ENCODE measurements at places on chromosomes 2 and 18.

- no peak for DNase-seq
Measured at GRCh38 chr2:131050896-131051295, 42.4 kb downstream of the FAM168B start.

- no peak for DNase-seq
Measured at GRCh38 chr2:150788426-150789140, 301.1 kb upstream of the RND3 start.

DNA sequence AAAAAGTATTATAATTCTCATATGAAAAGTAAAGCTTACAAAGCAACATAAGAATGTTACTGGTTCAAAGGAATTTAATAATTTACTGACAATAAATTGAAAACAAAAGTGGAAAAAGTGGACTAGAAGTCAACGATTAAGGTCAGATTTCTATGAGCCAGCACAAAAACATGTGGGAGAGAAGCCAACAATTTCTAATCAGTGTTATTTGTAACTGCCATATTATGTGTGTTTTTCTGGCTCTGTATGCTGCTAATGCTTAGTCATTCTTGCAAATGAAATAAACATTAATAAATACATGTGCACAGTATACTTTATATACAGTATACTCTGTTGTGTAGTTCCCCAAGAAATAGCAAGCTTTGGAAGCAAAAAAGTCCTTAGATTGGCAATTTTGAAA lies 301.3 kb upstream of the RGPD4 start:
- DNase-seq: no peak

DNA sequence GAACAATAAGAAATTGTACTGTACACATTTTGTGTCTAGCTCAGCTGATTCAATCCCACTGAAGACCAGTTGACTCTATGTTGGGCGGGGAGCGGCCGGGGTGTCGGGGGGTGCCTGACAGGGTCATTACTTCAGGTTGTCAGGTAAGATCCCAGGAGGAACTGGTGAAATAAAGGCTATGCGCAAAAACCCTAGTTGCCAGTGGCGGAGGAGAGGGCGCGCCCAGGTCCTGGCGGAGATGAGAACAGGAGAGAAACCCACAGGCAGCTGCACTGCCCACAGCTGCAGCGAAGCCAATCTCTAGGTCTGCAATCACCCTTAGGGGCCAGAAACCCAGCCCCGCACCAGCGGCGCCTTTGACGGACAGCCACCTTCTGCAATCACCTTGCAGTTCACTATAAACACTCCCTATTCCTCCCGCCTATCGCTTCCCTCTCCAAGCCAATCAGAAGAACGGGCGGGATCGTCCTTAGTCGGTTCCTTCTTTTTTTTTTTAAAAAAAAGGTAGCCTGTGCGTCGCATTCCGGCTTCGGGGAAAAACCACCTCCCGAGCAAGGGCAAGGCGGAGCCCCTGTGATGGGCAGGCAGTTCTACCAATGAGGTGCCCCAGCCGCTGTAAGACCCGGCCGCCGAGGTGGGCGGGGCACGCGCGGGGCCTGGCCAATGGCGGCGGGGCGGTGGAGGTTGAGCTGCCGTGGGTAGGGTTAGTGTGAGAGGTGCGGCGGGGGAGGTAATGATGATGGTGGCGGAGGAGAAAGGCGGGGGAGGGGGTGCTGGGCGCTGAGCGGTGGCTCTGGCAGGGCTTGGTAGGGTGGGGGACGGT lies at the start of gene EHBP1:
TSS of gene EHBP1 (plus strand) at position 707 of the 823 bp plus-strand sequence. CDS start 1,479 bp downstream, outside the sequence.
- DNase-seq: peak; percentile 100

DNA sequence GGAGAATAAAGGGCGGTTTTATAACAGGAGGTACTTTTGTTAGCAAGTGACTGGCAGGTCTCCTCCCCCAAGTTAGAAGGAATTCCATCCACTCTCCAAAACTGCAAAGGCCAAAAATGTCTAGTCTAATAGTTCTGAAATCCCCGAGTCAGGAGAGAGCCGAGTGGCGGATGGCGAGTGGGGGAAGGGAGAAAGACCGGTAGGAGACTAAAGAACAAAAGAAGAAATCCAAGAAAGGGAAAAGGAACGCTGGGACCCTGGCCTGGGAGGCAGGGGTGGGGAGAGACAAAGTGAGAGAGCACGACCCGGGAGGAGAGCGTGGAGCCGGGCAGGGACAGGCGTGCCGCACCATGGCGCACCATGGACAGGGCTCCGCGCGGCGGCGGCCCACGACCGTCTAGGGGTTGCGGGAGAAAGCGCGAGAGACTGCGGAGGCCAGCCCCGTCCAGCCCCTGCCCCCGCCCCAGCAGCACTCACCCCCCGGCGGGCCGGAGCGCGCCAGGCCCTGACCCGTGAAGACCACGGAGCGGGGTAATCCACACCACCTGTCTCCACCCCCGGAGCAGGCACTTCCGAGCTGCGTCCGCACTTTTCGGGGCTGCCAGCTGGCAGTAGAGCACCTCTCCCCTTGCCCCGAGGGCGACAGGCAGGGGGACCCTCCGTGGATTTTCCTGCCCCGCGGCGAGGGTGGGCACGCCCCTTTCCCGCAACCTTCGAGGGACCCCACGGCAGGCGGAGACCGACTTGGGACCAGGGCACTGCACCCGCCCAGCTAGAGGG lies 1.6 kb downstream of the CDH2 start:
- no peak for DNase-seq

Data from AG09319 (cell line).